Activated CD8-positive, alpha-beta memory T cell treated with anti-CD3 and anti-CD28 coated beads for 48 hours (primary cell): ENCODE measurements at places on chromosomes 2 and 18.

GRCh38 chr2:217066510-217067270 lies 206.8 kb upstream of the TNP1 start:
- DNase-seq: no peak

GRCh38 chr2:112634874-112635157 lies 10.9 kb upstream of the SLC20A1 start:
- no peak for DNase-seq

DNA sequence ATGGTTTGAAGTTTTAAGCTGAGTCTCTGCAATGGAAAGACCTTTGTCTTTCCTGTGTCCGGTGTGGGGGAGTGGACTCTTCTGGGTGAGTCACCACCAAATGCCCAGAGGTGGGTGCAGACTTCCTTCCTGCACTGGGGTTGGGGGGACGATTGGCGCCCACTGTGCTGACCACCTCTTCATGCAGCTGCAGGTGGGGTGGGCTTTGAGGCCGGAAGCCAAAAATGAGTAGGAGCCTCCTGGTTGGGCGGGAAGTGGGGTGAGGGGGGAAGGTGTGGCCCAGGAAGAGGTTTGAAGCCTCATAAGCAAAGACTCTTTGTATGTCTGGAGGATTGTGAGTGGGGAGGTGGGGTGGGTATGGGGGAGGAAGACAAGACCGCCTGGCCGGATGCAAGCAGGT lies 27.6 kb downstream of the PAX8 start:
- no peak for DNase-seq

GRCh38 chr18:69002233-69002632 lies 204.4 kb downstream of the CCDC102B start:
- DNase-seq: no peak

DNA sequence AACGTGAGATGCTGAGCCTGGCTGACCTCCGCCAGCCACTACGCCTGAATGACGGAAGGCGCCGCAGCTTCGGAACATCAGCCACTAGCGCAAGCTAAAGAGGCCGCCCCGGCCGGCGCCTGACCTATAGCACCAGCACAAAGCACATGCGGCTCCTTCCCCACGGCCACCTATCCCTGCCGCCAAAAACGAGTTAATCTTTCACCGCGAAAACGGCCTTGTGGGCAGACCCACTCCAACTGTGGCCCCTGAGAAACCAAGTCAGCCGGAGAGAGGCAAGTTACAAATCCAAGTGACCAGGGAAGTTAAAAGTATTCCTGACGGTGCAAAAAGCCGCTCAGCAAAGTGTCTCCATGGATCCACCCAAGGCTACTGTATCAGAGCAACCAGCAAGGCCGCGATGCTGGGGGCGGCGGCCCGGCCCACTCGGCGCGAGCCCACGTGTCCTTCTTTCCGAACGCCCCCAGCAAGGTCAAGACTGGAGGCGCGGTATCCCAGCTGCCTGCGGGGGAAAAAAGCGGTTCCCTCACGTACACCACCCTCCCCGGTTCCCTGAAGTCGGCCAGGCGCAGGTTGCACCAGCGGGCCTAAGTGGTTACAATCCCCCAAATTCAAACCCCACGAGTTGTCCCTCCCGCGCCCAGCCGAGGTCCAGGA lies 575 bp downstream of the HSPD1 start:
- DNase-seq: peak; percentile 27

GRCh38 chr18:35095983-35096676 lies 54.9 kb downstream of the MAPRE2 start:
- DNase-seq: no peak

- DNase-seq: no peak
These were observed 57.7 kb downstream of the CENPO start for GRCh38 chr2:24850944-24851343.

- no peak for DNase-seq
These were observed 73.7 kb upstream of the TGFA start for GRCh38 chr2:70627211-70627898.

DNA sequence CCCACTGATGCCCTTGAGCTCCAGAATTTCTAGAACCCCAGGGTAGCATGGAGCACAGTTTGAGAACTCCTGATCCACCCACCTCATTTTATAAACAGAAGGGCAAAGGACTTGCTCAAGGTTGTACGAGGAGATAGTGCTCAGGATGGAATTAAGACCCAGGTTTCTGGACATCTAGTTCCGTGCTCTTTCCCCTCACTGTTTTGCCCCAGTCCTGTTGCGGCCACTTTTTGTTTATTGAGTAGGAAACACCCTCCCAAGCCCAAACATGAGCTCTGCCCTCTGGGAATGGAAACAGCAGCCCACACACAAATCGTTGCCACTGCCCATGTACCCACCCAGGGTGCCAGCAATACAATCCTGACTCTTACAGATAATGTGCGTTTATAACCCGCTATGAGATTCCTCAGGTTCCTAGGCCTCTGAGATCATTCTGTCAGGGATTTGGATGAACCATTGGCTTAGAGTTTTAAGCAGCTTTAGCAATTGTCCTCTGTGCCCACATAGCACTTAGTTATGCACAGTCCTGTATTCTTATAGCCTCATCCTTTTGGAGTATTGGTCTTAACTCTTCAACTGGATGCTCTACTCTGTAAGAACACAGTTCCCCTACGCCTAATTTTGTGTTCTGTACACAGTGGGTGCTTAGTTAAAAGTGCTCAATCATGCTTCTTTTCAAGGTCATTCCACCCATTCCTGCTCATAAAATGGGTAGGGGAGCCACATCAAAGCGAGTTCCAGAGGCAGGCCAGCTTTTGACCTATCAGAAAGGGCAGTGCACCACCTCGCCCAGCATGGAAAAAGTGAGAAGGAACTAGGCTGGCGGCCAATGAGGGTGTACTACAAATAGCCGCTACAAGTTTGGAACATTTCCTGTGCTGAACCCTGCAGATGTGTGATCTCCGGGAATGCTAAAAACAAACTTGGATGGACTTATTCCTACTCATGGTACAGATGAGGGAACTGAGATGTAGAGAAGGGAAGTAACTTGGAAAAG lies 60.3 kb upstream of the IGFBP2 start:
- no peak for DNase-seq

- DNase-seq: no peak
These were observed 582 bp downstream of the RIOK3 start for GRCh38 chr18:23453680-23454058.

- no peak for DNase-seq
These were observed 12.7 kb upstream of the DDX18 start for GRCh38 chr2:117801826-117802225.

- no peak for DNase-seq
These were observed 362.2 kb upstream of the SLC14A2 start for GRCh38 chr18:45253056-45253565.

- DNase-seq: no peak
These were observed 201.2 kb downstream of the NOL4 start for GRCh38 chr18:34023471-34023870.

DNA sequence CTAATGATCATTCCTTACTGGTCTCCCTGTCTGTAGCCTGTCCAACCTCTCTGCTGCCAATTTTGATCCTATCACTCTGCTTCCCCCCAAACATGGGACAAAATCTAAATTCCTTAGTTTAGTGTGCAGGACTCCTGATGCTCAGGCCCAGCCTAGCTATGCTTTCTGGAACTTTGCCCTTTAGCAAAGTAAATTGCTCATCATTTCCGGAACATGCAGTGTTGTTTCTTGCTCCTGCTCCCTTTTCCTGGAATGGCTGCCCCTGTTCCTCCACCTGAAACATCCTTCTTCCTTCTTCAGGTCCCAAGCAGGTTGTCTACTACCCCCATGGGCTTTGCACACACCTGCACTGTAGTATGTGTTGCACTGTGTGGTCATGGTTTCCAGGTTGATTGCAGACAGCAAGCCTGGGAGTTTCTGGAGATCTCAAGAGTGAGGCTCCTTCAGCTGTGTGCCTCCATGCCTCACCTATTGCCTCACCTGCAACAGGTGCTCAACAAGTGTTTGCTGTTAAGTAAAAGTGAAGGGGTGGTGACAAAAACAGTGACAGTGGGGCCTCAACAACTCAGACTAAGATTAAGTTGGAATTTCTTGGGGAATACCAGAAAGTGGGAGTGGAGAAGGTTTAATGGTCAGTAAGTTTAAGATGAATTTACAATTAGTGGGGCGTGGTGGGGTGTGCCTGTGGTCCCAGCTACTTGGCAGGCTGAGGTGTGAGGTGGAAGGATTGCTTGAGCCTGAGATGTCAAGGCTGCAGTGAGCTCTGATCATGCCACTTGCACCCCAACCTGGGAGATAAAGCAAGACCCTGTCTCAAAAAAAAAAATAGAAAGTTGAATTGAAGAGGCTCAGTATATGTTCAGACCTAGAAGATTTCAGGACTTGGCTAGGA lies 120.0 kb downstream of the DNAH6 start:
- DNase-seq: no peak

DNA sequence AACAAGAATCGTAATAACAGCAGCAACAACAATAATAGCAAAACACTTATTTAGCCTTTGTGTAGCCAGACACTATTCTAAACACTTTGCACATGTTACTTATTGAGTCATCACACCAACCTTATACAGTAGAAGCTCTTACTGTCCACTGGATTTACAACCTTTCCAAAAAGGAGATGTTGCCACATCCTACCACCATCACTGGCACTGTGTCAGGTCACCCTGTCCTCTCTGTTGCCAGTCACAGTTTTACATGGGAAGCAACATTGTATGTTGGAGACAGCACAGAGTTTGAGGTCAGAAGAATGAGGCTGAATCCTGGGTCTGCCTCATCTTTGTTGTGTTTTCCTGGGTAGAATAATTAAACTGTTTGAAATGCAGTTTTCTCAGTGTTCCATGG lies 201.4 kb upstream of the EPAS1 start:
- DNase-seq: no peak

- DNase-seq: no peak
These were observed 430.4 kb downstream of the LPIN1 start for GRCh38 chr2:12176623-12177454.

DNA sequence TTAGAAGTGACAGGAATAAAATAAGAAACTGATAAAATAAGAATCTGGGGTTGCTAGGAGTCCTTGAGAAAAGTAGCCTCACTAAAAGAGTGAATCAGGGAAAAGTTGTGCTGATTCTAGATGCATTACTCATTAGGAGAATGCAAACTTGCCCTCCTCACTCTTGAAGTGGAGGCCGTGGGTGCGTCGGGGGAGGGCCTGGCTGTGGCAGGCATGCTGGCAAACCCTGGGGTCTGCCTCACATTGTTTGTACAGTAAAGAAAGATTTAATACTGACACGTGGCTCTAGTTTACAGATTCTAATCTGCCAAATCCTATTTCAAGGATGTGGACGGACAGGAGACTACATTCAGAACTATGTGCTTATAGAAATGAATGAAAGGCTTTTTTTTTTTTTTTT lies 41.9 kb downstream of the TANC1 start:
- no peak for DNase-seq

GRCh38 chr2:178072383-178073301 lies at the start of gene PDE11A:
PDE11A (minus strand) TSS chr2:178072777; CDS start chr2:178072437, 340 bp downstream.
- peak; percentile 1 for DNase-seq

- DNase-seq: no peak
These were observed 269.8 kb upstream of the ID2 start for GRCh38 chr2:8412082-8412481.

- no peak for DNase-seq
These were observed 103.9 kb upstream of the UBE2E3 start for GRCh38 chr2:180876506-180876905.

DNA sequence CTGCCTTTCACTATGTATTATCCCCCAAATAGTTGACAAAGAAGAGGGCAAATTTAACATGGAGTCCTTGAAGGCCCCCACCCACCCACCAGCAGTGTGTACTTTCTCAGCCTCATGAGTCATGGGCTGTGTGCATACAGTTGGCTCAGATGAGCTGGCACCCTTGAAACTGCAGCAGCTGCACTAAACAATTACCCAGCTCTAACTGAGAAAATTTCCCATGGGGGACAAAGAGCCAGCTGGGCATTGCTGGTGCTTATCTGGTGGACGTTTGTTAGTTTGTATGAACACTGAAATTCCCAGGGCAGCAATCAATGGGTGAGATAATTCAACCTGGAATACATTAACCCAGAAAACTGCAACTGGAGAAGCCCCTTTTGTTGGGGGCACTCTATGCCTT lies 131.7 kb downstream of the GCA start:
- DNase-seq: no peak

DNA sequence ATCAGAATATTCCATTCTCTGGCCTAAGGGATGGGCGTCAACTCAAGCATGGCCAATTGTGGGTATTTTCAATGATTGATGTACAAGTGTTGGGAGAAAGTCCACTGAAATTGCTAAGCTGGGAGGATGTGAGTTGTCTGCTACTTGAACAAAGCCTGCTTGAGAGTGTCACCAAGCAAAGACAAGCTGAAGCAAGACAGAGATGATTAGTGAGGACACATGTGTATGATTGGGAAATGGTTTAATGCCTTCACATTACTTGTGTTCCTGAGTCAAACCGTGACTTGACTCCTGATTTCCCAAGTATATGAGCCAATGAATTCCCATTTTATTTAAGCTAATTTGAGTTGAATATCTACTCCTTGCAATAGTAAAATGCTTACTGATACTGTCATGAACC lies 23.7 kb upstream of the NRP2 start:
- DNase-seq: no peak

DNA sequence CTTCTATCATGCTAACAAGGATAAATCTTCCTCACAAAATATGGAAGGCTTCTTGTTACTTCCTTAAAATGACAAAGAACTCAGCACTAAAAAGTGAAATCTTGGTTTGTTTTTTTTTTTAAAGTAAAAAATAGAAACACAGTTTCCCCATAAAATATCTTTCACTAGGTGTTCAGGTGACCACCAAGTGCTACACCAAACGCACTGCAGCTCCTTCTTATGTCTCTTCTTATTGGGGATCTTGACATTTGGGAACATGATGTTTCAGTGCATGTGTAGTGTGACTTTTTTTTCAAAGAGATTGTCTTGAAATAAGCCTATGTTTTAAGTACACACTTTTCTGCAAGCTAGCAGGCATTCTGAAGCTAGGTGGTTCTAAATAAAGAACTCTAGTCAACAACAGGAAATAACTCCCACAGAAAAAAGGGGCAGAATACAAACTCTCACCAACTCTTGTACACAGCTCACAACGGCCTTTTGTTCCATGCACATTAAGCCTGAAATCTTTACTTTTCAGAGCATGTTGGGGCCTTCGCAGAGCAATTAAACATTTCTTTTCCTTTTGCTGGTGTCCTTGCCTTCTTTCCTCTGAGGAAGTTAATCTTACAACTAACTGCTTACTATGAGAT lies 13.2 kb upstream of the SERTAD2 start:
- no peak for DNase-seq

GRCh38 chr2:210421916-210422315 lies 54.6 kb downstream of the LANCL1 start:
- DNase-seq: no peak
